ENCODE measurements at places on chromosomes 16 and 17. TPM values are rescaled to one million over a fixed set of nuclear protein-coding genes. Genes with fewer than 3 reads are reported as not detected.

CLEC18B gene
- polyA plus RNA-seq: 0.29 TPM

DNA sequence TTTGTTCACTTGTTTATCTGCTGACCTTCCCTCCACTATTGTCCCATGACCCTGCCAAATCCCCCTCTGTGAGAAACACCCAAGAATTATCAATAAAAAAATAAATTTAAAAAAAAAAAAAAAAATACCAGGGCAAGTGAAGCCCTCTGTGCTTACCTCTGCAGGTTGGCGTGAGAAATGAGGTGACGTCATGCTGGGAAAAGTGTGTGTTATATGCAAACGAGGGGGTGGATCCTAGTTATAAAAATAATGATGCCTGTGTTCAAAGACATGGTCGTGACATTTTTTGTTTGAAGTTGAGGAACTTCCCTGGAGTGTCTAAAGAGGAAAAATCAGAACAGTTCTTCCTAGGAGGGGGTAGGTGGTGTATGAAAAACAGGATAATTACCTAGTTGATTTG is 20.2 kb downstream of the TMC7 start:
- H3K27me3 ChIP-seq: no peaks in the 10 kb centered on the region
- no peak for DNase-seq
- H3K36me3 ChIP-seq: no peaks in the 10 kb centered on the region
- H3K4me3 ChIP-seq: no peak overlapping the region
- no peak overlapping the region for H3K27ac ChIP-seq

PVALEF gene
- polyA plus RNA-seq: not detected

PRRT2 gene
- polyA plus RNA-seq: 0.62 TPM

DNA sequence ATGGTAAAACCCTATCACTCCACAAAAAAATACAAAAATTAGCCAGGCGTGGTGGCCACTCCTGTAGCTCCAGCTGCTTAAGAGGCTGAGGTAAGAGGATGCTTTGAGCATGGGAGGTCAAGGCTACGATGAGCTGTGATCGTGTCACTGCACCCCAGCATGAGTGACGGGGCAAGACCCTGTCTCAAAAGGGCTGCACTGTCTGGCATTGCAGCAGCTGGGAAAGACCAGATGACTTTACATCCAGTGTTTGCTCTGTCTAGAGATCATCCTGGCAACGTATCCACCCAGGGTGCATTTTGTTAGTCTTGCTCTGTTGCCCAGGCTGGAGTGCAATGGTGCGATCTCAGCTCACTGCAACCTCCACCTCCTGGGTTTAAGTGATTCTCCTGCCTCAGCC is 52.0 kb downstream of the MRM3 start:
- no peak overlapping the region for H3K27ac ChIP-seq
- H3K27me3 ChIP-seq: no peaks in the 10 kb centered on the region
- H3K36me3 ChIP-seq: no peaks in the 10 kb centered on the region
- no peaks in the 10 kb centered on the region for H3K4me1 ChIP-seq
- H3K4me3 ChIP-seq: no peak overlapping the region

GRCh38 chr16:23520500-23520899 is 10.2 kb upstream of the GGA2 start:
- DNase-seq: no peak
- no peak overlapping the region for H3K27ac ChIP-seq
